Urothelium cell line (cell line): ENCODE measurements at places on chromosomes 1 and 21.

- DNase-seq: no peak
These were observed 9.9 kb upstream of the C1QA start for GRCh38 chr1:22626237-22627157.

DNA sequence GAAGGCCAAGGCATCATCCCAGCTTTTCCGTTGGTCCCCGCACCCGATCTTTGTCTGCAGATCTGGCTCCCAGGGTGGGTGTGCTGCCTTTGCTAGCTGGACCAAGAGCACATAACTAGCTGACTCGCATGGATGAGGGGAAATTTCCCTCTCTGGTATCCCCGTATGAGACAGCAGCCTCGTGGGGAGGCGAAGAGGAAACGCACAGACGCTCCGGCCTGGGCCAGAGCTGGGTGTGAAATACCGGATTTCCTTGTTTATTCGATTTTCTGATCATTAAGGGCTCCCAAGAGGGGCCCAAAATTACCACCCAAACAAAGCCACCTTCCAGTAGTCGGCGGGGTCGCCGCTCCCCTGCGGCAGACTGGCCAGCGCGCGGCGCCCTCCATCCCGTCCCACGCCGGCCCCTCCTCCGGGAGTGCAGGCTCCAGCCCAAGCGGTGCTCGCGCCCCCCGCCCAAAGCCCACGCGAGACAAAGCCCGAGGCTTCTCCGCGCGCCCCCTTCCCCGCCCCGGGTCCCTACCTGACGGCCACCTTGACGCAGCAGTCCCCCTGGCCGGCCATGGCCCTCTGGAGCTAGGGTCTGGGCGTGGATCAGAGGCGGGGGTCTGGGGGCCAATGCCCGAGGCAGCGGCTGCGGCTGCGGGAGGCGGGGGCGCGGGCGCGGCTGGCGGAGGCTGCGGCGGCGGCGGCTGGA, 546 bp downstream of the KIF21B start:
- peak; percentile 32 for DNase-seq

DNA sequence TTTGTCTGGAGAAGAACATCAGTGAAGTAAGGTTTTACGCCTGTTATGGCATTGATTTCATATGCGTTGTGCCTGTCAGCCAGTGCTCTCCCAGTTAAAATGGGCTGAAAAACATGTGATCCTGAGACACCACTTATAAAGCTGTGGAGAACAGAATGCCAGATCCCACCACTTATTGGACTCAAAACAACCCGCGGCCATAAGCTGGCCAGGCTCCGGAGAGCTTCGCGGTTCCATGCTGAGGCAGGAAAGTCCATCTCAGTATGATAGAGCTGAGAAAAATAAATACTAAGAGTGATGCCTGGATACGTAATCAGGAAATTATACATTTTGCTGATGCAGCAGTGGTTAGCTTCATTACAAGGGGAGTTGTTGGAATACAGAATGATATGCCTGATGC, 5.1 kb downstream of the APOBEC4 start:
- DNase-seq: no peak

DNA sequence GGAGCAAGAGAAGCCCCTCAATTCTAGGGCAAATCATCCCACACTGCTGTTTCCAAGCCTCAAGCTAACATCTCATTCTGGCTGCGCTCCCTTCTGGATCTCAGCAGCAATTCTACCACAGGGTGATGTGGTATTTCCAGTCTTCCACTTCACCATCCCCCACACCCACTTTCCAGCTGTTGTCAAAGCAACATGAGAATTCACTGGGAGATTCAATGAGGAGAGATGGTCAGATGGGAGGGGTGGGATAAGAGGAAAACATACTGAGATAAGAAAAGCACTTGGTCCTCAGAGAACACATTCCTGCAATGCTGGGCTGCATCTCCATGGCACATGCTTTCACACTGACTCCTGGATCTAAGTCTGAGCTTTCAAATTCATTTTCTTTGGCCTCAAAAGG, 47.3 kb upstream of the LRRC52 start:
- DNase-seq: no peak

GRCh38 chr1:7454052-7454815, 316.9 kb upstream of the VAMP3 start:
- peak; percentile 29 for DNase-seq

- no peak for DNase-seq
These were observed 58.6 kb downstream of the GIPC2 start for GRCh38 chr1:78104322-78104721.

GRCh38 chr1:77509051-77509492, 173.4 kb downstream of the ZZZ3 start:
- no peak for DNase-seq

- DNase-seq: peak; percentile 50
These were observed 157.2 kb upstream of the KAZN start for GRCh38 chr1:14441302-14441741.

DNA sequence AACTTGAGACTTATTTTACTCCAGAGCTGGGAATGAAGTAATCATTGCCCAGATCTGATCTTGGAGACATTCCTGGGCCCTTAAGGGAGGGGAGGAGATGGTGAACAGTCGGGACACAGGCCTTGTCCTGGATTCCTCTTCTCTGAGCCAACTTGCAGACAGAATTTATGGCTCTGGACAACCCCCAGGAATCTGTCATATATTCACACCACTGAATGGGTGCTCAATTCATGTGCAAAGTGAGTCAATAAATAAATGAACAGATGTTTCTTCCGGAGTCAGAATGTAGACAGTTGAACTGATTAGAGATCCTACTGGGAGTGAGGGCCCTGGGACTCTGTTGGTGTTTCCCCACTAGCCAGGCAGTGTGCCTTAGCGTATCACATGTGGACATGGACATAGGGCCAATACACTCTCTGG, 2.6 kb downstream of the TUFT1 start:
- DNase-seq: peak; percentile 44

DNA sequence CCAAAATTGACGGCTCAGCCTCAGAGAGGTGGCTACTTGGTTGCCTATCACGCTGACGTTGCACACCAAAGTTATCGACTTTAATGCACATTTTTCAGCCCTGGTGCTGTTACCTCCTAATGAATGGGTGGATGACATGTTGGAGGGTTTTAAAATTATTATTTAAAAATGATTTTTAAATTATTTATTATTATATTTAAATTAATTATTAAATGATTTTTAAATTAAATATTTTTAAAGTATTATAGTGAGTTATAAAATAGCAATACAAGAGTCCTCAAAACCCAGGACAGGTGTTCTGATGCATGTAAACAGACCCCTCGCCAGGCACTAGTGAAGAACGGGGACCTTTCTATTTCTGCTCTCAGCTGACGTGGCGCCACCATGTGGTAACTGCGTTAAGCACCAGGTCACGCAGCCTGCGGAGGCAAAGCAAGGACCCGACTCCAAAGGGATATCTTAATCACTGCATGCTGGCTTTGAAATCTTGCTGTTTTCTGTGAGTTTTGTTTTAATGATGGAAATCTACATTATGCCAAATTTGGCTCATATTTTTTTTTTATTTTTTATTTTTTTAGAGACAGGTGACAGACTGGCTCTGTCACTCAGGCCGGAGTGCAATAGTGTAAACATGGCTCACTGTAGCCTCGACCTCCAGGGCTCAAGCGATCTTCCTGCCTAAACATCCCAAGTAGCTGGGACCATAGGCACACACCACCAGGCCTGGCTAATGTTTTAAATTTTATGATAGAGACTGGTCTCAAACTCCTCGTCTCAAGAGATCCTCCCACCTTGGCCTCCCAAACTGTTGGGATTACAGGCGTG, 22.6 kb downstream of the CASP9 start:
- DNase-seq: peak; percentile 73

- DNase-seq: no peak
These were observed 65.8 kb downstream of the RHOU start for GRCh38 chr1:228801068-228801467.

GRCh38 chr1:156750711-156751450, 594 bp downstream of the HDGF start:
- DNase-seq: no peak

- DNase-seq: no peak
These were observed 76.1 kb upstream of the SLC2A1 start for GRCh38 chr1:43034778-43035177.

GRCh38 chr1:227397354-227397978, 79.2 kb upstream of the CDC42BPA start:
- DNase-seq: no peak

DNA sequence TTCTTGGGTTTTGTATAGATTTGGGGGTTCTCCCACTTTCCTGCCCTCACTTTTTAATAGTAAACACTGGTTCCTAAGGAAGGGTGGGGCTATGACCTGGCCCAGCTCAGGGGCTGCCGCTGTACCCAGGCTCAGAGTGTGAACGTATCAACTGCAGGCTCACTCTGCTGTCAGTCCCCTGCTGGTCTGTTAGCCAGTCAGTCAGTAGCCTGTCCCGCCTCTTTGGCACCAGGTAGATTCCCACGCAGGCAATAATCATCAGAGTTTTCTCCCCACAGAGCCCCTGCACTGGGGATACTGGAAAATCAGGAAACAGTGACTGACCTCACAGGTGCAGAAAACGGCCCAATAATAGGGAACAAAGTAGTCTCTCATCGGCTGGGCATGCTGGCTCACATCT, 15.0 kb upstream of the ALPL start:
- DNase-seq: no peak

DNA sequence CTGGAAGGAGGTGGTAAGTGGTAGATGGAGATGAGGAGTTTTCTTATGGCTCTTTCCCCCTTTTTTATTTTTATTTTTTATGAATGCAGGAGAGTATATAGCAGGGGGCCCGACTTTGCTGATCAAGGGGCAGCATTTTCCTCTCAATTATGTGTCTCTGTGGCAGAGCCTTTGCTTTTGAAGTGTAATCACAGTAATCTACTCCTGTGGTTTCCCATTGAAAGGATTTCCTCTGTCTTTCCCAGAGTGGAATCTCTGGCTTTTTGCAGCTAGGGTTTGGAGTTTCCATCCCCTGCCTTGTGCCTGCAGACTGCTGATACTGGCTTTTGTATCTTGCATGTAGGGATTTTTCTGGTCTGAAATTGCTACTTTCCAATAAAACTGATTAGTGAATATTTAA, 29.1 kb downstream of the ARID1A start:
- DNase-seq: no peak

DNA sequence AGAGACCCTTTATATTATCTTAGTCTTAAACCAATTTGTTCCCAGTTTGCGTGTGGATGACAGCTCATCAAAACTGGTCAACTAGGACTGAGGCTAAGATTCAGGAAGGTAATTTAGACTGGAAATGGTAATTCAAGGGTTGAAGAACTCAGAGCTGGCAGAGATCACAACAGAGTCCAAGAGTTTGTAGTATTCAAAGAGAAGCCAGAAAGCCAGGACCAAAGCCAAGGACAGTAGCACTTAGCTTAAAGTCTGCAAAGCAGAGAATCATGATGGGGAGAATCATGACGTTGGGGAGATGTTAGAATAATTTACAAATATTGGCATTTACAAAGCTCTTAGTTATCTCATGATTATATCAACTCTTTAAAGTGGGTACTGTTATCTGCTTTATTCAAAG, 32.6 kb downstream of the RNF11 start:
- no peak for DNase-seq

- DNase-seq: no peak
These were observed 153.3 kb upstream of the C8B start for GRCh38 chr1:57118948-57119603.

- DNase-seq: no peak
These were observed 156.2 kb downstream of the TNFSF18 start for GRCh38 chr1:172894349-172895049.

- no peak for DNase-seq
These were observed 696.6 kb upstream of the BRINP3 start for GRCh38 chr1:191174298-191174697.

DNA sequence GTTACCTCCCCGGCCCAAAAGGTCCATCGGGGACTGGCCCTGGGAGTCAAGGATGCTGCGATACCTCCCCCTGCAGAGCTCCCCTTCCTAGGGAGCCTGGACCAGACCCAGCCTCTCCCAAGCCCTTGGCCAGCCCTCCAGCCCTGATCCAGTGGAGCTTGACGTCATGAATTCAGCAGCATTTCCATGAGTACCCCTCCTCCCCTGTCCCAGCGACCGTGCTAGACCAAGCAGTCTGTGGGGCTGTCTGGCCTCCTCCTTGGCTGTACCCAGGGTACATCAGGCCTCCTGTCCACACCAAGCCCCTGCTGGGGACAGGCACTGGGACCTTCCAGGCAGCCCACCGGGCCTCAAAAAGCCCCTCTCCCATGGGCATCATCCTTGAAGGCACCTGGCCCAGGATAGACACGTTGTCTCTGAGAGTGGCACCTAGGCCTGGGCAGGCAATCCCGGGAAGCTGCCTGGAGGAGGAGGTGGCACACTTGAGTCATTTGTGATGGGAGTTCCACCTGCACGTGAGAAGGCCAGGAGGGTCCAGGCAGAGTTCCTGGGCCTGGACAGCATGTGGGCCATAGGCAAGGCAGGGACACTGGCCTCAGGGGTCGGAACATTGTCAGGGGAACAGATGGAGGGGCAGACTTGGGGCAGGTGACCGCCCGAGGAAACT, 46.4 kb downstream of the WNT9A start:
- no peak for DNase-seq
